ENCODE measurements at places on chromosomes 16 and 17.
A peak's percentile ranks its signal among the peaks of the same experiment; 100 is the strongest.

GRCh38 chr16:24035127-24035842, 199.5 kb downstream of the PRKCB start:
- DNase-seq, result no peak

DNA sequence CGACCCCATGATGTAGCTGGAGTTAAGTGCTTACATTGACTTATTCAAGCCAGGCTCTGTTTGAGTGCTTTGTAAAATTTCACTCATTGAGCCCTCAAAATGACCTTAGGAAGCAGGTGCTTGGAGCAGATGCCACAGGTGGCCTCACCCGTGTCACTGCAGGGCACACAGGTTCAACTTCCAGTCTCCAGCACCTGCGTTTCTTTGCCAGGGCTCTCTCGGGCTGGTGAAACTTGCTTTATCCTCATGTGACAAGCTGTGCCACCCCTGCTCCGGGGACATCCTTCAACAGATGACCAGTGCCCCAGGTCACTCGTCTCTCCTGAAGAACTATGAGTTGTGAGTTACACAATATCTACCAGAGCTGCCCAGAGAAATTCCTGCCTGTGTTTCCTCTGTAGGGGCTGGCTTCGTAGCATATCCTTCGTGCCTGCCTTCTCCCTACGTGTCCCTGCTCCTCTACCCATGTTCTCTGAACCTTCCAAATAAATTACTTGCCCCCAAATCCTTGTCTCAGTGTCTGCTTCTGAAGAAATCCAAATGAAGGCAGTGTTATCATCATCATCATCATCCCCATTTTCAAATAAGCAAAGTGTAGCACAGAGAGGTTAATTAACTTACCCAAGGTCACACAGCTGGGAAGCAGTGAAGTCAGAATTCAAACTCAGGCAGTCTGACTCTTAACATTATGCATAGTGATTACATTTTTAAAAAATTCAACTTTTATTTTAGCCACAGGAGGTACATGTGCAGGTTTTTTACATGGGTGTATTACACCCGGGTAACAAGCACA, 352.5 kb downstream of the NPIPA8 start:
- no peak for DNase-seq

- peak; percentile 65 for DNase-seq
Measured at GRCh38 chr17:74768069-74768762, 7.9 kb downstream of the NAT9 start.

DNA sequence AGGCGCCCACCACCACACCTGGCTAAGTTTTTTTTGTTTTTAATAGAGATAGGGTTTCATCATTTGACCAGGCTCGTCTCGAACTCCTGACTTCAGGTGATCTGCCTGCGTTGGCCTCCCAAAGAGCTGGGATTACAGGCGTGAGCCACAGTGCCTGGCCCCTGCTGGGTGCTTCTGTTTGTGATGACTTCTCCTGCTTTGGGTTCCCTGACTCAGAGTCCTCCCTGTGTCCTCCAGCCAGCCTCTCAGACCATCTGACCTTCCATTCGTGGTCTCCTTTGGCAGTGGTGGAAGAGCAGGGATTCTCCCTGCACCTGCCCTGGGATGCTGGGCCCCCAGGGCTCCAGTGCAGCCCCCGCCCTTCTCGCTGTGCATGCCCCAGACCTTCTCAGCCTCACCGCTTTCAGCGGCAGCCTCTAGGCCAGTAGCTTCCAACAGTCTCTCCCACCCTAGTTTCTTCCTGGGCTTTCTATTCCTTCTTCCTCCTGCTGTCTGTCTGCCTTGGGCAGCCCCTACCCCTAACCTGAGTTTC, 13.2 kb downstream of the BEAN1 start:
- DNase-seq, result no peak

- DNase-seq, result no peak
Measured at GRCh38 chr17:71649941-71650350, 470.9 kb upstream of the SOX9 start.

DNA sequence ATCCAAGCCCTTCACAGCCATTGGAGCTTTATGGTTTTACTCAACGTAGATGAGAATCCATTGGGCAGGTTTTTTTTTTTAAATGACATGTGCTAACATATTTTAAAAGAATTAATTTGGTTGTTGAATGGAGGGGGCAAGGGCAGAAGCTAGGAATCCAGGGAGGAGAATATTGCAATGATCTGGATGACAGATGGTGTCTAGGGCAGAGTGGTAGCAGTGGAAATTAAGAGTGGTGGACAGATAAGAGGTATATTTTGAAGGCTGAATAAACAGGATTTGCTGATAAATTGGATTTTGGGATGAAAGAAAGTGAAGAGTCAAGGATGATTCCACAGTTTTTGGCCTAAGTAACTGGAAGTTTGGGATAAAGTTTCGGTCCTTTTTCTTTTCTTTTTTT, 54.8 kb upstream of the DHX40 start:
- DNase-seq, result no peak

- DNase-seq, result no peak
Measured at GRCh38 chr16:52568983-52569690, 22.2 kb upstream of the TOX3 start.

DNA sequence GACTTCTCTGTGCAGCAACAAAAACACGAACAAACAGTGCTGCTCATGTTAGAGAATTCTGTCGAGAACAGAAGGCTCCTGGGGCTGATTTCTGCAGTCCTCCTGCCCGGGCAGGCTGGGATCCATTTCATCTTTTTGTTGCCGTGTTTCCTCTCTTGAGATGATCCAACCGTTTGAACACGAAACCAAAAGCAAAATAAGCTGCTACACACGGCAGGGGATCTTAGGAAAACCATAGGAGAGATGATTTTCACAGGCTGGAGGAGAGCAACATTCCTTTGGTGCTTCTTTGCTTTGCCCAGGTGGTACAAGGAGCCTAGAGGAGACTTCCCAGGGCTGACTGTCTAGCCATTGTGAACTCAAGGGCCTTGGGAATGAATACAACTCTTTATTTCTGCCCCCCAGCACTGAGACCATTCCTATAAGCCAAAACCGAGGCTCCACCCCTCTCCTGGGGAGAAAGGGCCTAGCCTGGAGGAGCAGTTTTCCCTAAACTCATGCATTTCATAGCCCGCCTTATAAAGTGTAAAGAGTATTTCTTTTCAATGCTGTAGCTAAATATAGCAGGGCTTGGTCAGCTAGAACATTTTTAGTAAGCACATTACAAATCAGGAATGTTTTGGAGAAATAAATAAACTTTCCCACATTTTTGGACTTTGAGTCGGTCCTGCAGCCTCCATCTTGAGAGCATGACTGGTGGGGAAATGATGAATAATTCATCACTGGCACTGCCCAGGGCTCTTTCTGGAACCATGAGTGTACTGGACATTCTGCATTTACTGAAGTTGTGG, 7.7 kb downstream of the FOXL1 start:
- no peak for DNase-seq

DNA sequence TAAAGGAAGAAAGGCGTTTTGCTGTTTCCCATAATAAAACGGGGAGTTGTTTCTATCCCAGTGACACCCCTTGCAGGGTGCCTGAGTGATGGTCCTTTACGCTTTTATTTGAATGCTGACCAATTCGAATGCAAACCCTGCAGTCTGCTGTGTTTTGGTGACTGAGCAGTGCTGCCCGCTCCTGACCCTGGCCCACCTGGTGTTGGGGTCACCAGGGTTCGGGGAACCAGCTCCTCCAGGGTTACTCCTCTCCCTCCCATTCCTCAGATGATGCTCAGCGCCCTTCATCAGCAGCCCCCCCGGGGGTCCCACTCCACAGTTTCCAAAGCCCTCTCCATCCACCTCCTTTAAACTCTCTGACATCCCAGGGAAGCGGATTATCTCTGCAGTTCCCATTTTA, 6.0 kb downstream of the CA4 start:
- no peak for DNase-seq

- no peak for DNase-seq
Measured at GRCh38 chr17:79027925-79028491, 4.0 kb downstream of the C1QTNF1 start.

GRCh38 chr17:65618516-65618915, 57.1 kb upstream of the AXIN2 start:
- DNase-seq, result no peak

DNA sequence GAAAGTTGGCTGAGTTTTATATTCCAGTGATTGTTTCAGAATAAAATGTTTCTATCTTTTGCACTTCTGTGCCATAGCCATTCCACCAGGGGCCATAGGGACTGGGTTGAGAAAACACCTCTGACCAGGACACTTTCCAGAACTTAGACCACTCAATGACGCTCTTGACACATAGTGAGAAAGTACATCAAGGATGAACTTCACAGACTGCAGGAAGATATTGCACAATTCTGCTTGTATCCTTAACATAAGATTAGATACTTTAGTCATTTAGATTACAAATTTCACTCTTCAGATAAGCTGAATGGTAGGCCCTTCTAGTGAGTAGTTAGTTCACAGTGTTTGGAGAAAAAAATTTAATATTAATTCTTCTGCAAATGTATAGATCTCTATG, 13.0 kb upstream of the MPHOSPH6 start:
- DNase-seq, result no peak

DNA sequence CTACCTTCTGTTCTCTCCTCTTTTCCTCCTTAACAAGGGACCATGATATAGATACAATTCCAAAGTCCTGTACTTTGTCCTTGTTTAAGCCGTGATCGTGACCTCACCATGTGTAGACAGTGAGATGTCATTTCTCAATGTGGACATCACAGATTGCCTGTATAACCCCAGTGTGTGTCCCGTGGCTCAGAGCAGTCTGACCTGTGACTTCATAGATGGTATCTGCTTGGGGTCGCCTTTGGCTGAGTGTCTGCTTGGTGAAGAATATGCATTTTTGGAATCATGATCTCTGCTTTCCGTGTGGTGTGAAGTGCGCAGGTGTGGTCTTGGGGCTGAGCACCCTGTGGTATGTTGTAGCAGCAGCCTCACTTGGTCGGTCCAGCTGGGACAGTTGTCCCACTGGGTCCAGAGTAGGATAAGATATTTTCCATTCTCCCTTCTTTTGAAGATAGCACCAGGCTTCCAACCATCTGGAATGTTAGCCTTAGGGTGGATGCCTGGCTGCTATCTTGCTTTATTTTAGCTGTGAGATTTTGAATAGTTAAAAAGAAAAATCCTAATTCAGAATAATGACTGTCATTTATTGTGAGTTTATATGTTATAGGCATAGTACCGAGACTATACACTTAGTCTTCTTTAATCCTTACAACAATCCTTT, 13.4 kb downstream of the MSI2 start:
- DNase-seq, result no peak

- DNase-seq, result no peak
Measured at GRCh38 chr17:40352779-40353394, 11.7 kb downstream of the GJD3 start.

DNA sequence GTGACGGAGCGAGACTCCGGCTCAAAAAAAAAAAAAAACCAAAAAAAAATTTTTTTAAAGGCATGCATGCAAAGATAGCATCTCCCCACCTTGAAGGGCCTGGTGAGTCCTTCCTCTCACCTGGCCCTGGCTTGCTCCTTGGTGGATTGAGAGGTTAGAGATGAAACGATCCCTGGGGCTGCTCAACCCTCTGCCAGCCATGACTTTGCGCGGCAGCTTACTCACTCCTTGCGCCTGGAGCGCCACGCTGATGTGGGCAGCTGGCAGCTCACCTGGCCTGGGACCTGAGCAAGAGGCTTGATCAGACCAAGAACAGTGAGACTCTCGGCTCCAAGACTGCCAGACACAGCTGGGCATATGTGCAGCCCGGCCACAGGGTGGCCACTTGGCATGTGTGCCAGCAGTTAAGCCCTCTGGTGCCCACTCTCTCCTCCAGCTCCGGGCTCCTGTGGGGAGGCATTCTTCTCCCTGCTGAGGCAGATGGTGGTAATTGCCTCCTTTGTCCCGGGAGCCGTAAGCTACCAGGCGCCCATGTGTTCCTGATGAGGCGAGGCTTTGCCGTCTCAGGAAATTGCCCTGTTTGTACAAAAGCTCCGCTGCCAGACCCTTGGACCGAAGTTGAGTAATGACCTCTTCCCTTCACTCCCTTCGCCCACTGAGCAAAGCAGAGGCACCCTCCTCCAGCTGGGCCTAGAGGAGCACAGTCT, 5.1 kb upstream of the EVPL start:
- peak; percentile 14 for DNase-seq

DNA sequence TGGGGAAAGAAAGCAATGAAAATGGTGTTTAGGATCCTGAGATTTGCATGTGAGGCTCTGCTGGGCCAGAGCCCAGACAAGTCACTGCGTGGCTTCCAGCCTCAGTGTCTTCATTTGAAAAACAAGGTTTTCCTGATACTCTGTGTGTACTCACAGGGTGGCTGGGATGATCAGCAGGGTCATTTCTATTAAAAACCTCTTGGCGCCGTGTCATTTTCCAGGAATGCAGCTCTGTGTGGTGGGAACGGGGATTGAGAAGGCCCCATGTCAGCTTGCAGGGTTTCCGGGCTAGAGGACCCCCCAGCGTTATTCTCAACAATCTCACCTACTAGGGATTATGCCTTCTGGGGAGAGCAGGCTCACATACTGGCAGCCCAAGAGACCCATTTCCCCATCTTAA, 73.5 kb downstream of the FOXL1 start:
- DNase-seq, result no peak

DNA sequence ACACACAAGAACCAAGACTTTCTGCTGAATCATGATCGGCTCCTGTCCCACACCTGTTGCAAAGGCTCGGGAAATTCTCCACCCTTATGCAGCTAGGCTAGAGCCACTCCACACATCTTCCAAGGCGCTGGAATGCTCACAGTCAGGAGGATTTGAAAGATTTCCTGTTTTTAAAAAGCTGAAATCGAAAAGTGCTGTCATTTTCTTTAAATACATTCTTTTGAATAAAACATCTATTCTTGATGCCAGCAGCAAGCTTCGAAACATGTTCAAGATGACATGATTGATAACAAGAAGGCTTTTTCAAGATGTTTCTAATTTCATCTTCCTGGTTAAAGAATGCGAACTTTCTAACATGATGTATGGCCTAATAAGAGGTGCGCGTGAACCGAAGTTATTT, 219.7 kb upstream of the CDH5 start:
- DNase-seq, result no peak
